Fibroblast of the aortic adventitia (primary cell): ENCODE measurements at places on chromosomes 2 and 18.

DNA sequence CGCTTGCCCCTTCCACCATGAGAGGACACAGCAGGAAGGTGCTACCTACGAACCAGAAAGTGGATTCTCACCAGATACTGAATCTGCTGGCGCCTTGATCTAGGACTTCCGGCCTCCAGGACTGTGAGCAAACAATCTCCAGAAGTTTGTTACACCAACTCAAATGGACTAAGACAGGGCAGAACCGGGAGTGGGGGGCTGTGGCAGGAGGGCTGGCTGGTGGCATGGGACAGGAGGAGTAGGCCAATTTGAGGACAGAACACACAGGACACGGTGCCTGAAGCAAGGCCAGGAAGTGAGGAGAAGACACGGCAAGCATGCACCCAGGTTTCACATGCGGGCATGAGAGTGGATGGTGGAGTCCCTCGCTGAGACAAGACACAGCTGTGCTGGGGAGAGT is 40.1 kb downstream of the CRACDL start:
- no peak for DNase-seq

DNA sequence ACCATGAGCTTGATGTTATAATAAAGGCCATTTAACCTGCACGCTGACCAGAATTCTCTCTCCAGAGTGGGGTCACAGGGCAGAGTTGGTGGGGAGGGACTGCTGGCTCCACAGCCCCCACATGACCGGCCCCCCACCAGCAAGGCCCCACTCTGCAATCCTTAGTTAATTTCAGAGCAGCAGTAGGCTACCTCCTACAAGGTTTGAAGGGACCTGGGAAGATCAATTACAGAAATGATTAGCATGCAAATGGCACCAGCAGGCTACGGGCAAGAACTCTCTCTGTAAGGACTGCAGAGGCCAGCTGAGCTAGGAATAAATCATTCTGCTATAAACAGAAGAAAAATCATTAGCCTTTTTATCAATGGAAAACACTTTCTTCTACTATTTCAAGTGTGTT is 135.3 kb downstream of the C1D start:
- DNase-seq, result no peak

GRCh38 chr2:27249891-27250651 is 12.8 kb downstream of the SLC30A3 start:
- DNase-seq, result peak; percentile 27

DNA sequence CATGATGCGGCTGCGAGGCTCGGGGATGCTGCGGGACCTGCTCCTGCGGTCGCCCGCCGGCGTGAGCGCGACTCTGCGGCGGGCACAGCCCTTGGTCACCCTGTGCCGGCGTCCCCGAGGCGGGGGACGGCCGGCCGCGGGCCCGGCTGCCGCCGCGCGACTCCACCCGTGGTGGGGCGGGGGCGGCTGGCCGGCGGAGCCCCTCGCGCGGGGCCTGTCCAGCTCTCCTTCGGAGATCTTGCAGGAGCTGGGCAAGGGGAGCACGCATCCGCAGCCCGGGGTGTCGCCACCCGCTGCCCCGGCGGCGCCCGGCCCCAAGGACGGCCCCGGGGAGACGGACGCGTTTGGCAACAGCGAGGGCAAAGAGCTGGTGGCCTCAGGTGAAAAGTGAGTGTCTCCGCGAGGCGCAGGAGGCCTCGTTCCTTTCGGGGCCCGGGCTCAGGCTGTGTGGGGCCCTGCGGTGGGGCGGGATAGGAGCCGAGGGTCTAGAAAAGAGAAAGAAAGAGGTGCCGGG is 520 bp downstream of the GLS start:
- no peak for DNase-seq

DNA sequence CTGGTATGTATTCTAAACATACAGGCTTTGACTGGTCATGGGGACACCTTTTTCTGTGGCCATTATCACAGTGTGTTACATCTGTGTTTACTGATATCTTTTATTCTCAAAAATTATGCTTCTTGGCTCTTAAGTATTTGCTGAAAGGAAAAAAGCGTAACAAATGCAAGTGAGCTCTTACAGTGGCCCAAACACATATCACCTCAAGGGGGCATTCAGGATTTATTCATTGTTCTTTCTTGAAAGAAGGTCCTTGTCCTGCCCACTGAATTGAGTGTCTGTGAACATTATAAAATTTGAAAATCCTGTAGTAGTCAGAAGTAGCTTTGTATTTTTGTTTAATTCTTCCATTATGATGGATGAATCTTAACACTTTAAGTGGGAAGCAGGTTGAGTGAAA is 454.5 kb downstream of the XIRP2 start:
- DNase-seq, result no peak

GRCh38 chr2:238159661-238160205 is 963 bp downstream of the ERFE start:
- no peak for DNase-seq

DNA sequence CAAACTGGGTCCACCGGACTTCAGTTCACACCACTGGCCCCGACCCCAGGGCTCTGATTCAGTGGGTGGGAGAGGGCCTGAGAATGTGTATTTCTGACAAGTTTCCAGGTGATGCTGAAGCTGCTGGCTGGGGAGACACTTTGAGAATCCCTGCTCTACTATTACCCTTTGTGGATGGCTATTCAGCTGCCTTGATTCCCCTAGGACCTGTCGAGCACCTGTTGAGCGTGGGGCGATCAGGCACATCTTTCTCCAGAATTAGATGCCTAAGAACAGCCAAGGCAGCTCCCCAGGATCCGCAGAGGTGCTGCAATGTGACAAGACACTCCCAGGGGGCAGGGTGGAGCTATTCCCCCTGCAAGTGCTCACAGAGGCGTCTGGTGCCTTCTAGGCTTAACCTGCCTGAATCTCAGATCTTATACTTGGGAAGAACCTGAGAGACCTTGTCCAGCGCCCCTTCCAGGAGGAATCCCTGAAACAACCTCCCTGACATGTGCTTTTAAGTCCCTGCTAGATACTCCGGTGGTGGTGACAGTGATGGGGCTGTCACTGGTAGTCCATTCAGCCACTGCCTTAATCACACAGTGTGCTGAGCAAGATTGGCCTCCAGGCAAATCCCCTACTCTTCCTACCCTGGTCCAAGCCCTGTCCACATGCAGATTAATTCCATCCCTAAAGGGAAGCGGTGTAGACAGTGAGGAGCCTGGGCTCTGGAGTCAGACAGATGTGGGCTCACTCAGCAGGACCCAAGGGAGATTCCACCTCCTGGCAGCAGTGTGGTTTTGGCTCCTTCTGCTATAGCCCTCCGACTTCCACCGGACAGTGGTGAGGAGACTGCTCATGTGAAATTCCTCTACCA is 43.4 kb upstream of the OTOF start:
- DNase-seq, result no peak

DNA sequence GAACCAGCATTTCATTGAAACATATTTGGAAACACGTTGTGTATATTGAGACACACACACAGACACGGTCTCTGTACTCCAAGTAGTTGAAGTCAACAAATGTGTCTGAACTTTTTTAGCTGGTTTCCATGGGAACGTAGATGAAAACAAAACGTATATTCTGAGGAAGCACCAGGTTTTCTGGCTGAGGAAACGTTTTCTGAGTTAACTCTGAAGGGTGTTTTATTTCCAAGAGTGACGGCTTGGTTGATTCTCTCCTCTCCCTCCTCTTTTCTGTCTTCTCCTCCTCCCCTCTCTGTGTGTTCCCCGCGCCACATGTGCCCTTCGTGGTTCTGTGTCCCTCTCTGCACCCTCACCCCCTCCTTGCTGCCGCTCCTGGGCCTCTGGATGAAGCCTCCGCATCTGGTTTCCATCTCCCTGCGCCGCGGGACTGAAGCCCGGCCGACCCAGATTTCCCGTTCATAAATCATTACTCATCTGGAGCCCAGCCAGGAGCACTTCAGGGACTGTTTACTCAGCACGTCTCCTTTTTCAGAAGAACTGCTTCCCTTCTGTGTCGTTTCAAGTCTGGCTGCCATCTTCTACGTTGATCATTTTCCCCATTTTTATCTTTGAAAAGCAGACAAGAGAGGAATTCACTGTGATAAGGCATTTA is 122.7 kb downstream of the COL6A3 start:
- DNase-seq, result peak; percentile 100
